ENCODE measurements at places on chromosomes 7 and 10.

GRCh38 chr10:26448706-26449435 lies 10.7 kb downstream of the APBB1IP start:
- peak; percentile 44 for DNase-seq

GRCh38 chr7:13198036-13198435 lies 510.6 kb downstream of the ARL4A start:
- no peak for DNase-seq

- DNase-seq = no peak
Observed at GRCh38 chr10:85544956-85545355, 821.6 kb downstream of the GRID1 start.

DNA sequence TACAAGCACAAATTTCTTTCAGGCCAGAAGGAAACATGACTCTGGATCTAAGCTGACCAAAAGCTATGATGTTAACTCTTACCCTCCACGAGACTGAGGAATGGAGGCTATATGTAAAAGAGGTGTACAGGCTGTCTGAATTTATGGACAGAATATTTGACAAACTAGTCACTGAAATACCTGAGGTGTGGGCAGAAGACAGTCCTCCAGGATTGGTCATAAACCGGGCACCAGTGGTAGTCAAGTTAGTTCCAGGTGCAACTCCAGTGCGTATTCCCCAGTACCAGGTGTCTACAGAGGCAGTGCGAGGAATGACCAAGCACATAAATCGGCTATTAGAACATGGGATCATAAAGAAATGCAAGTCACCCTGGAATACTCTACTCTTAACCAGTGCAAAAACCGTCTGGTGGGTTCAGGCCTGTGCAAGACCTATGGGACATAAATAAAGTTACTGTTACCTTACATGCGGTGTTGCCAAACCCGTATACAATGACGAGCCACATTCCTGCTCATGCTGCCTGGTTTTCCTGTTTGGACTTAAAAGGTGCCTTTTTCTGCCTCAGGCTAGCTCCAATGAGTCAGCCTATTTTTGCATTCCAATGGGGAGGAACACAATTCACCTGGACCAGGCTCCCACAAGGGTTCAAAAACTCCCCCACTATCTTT lies 6.7 kb upstream of the CYREN start:
- no peak for DNase-seq

DNA sequence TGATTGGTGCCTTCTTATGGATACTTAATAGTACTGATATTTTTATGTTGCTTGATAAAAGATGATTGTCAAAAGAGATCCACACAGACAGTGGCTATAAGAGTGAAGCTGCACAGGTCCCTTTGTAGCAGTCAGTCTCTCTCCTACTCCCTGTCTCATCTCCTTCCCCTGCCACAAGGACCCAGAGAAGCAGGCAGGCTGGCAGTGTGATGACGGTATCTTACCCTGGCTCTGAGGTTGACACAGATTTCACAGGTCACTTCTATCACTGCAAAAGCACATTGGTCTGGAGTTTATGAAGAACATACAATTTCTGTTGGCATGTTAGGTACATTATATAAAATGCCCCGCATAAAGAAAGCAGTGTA lies 64.4 kb upstream of the AHR start:
- peak; percentile 14 for DNase-seq

GRCh38 chr10:130175074-130175473 lies 38.9 kb downstream of the GLRX3 start:
- no peak for DNase-seq
